Right atrium auricular region (tissue), 2 donors: ENCODE measurements at places on chromosomes 5 and 9. TPM values are rescaled to one million over a fixed set of nuclear protein-coding genes. Genes with fewer than 3 reads are reported as not detected.

Gene GLRA1
- not detected for total RNA-seq

Gene PDE4D
- 44.0 TPM for total RNA-seq

Gene GFI1B
- 0.35 TPM for total RNA-seq

Gene SPATA6L
- 0.15 TPM for total RNA-seq

Gene PCDHGB4
- total RNA-seq: 6.4 TPM

Gene CDHR2
- 0.12 TPM for total RNA-seq

Gene PCDHB5
- total RNA-seq: 3.8 TPM

Gene NR5A1
- total RNA-seq: not detected

Gene OBP2B
- total RNA-seq: not detected

Gene PCDHGA8
- 5.7 TPM for total RNA-seq

Gene LRRTM2
- not detected for total RNA-seq

Gene ASS1
- 110 TPM for total RNA-seq

DNA sequence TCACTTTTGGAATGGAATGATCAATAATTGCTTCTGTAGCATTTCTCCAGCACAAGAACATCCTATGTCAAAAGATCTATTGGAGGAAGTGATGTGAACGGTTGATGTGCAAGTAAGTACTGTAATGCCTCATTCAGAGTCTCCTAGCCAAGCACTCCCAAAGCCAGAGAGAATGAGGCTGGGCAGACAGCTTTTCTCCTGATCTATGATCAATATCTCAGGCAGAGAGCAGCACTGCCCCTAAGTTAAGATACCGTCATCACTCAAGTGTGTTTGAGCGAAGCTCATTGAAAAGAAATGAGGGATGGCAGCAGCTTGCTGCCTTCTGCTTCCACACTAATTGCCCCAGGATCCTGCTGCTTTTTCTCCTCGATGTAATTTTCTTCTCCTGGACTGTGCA is 324.1 kb upstream of the GRAMD2B start:
- H3K4me3 ChIP-seq: no peak overlapping the region
- H3K4me1 ChIP-seq: no peaks in the 10 kb centered on the region
- H3K36me3 ChIP-seq: no peaks in the 10 kb centered on the region
- no peak for DNase-seq

DNA sequence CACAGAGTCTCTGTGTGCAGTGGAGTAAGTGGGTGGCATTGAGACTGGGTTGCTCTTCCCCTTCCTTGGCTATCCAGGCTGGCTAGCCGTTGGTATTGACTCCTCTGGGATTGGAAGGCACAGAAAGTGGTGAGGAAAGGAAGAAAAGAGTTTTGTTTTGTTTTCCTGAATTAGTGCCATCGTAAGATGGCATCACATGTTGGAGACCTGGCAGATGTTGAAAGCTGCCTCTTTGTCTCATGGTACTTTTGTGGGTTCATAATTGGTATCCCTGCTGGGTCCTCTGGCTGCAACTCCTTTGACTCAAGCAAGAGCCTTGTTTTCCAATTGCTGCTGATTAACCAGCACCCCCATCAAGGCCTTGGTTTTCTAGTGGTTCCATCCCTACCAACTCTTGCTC is 293.8 kb downstream of the PDE4D start:
- H3K27me3 ChIP-seq: no peaks in the 10 kb centered on the region
- DNase-seq: no peak
- no peaks in the 10 kb centered on the region for H3K36me3 ChIP-seq
- no peak overlapping the region for H3K27ac ChIP-seq
- H3K4me1 ChIP-seq: no peaks in the 10 kb centered on the region

GRCh38 chr9:6880626-6881025 is 122.9 kb downstream of the KDM4C start:
- no peaks in the 10 kb centered on the region for H3K27me3 ChIP-seq
- H3K27ac ChIP-seq: no peak overlapping the region
- no peaks in the 10 kb centered on the region for H3K4me1 ChIP-seq
- H3K36me3 ChIP-seq: no peaks in the 10 kb centered on the region
- H3K4me3 ChIP-seq: no peak overlapping the region

DNA sequence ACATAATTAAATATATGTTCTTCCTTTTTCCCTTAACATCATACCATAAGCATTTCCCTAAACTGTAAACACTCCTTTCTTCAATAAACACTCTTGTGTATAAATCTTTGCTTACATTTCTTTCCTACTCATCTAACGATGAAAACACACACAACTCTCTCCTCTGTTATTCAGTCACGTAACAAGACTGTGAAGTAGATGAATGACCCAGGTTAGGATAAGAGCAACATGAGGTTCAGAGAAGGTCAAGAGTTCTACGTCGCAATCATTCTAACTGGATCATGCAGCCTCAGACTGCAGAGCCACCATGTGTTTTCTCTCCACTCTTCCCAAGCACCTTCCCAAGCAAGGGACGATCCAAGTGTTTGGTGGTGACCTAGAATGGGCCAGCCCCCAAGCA is 70.5 kb upstream of the SPTLC1 start:
- no peak overlapping the region for H3K4me3 ChIP-seq
- no peaks in the 10 kb centered on the region for H3K36me3 ChIP-seq
- DNase-seq: no peak
- H3K27ac ChIP-seq: no peak overlapping the region

GRCh38 chr5:168916266-168916665 is 337.1 kb upstream of the PANK3 start:
- H3K4me3 ChIP-seq: no peak overlapping the region
- no peaks in the 10 kb centered on the region for H3K27me3 ChIP-seq

DNA sequence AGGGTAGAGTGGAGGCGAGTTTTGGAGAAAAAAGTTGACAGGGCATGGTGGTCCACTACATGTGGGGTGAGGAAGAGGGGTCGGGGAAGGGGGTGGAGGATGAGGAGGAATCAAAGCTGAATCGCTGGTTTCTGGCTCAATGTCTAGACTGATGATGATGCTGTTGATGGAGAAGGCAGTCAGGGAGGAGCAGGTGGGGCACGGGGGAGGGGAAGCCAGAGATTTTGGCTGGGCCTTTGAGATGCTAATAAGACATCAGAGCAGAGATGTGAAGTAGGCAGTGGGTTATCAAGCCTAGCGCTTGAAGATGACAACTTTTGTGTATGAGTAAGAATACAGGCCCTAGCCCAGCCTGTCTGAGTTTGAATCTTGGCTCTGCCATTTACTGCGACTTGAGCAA is 32.4 kb upstream of the TTC23L start:
- H3K4me3 ChIP-seq: no peak overlapping the region
- no peak overlapping the region for H3K27ac ChIP-seq
- no peaks in the 10 kb centered on the region for H3K4me1 ChIP-seq
- no peaks in the 10 kb centered on the region for H3K36me3 ChIP-seq
- H3K27me3 ChIP-seq: no peaks in the 10 kb centered on the region

DNA sequence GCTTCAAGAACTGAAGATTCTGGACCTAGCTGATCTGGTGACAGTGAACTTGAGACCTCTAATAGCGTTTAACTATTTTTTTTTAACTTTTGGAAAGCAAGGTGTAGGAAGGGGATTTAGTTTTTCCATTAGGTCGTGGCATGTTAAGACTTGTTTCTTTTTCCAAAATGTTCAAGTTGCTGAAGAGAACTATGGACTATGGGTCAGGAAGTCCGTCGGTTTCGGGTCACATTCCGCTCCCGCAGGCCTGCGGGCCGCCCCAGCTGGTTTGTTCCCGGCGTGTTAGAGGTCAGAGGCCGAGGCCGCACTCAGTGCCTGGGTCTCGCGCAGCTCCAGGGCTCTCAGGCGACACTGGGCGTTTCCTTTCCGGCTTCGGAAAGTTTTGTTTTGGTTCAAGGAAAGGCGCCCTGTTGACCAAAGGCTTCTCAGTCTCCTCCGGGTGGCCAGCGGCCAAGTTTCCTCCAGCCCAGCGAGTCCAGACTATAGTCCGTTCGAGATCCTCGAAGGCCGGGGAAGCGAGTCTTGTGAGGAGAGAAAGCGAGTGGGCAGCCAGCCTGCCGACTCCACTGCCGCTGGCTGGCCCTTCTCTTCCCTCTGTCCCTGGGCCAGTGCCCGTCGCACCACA is 586 bp upstream of the FCHO2 start:
- peak; percentile 88 for DNase-seq
- H3K4me1 ChIP-seq: no peaks in the 10 kb centered on the region
- H3K27me3 ChIP-seq: no peaks in the 10 kb centered on the region
- peak overlapping the region; percentile 97 for H3K27ac ChIP-seq

DNA sequence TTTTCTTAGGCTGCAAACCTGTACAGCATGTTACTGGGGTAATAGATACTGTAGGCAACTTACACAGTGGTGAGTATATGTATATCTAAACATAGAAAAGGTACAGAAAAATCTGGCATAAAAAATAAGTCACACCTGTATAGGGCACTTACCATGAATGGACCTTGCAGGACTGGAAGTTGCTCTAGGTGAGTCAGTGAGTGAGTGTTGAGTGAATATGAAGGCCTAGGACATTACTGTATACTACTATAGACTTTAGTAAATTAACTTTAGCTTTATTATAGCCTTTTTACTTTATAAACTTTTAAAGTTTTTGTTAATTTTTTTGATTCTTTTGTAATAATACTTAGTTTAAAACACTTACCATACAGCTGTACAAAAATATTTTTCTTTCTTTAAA is 51.3 kb downstream of the DENND4C start:
- H3K4me3 ChIP-seq: no peak overlapping the region
- no peaks in the 10 kb centered on the region for H3K27me3 ChIP-seq
- no peak for DNase-seq
- H3K4me1 ChIP-seq: no peaks in the 10 kb centered on the region
- no peak overlapping the region for H3K27ac ChIP-seq
- H3K36me3 ChIP-seq: peaks cover under 1% of the 10 kb centered on the region

DNA sequence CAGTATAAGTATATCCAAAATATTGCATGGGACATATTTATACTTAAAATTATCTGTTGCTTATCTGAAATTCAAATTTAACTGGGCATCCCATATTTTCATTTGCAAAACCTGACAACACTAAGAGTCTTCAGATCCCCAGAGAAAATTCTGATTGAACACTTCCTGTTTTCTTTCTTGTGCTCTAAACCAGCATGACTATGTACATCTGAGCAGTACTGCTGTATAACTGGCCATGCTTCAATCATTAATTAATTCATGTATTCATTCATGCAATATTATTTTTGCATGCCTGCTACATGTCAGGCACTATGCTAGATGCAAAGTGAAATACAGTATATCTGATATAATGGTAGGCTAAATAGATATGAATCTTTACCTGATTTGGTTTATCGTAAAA is 461.2 kb downstream of the TLR4 start:
- no peaks in the 10 kb centered on the region for H3K36me3 ChIP-seq
- no peak overlapping the region for H3K4me3 ChIP-seq
- no peaks in the 10 kb centered on the region for H3K27me3 ChIP-seq
- no peaks in the 10 kb centered on the region for H3K4me1 ChIP-seq

- H3K4me1 ChIP-seq: no peaks in the 10 kb centered on the region
- H3K27me3 ChIP-seq: no peaks in the 10 kb centered on the region
- no peak for DNase-seq
- no peaks in the 10 kb centered on the region for H3K36me3 ChIP-seq
- H3K27ac ChIP-seq: no peak overlapping the region
These were observed 49.6 kb upstream of the TNFSF15 start for GRCh38 chr9:114855488-114855887.

- H3K36me3 ChIP-seq: no peaks in the 10 kb centered on the region
- DNase-seq: no peak
- H3K27ac ChIP-seq: no peak overlapping the region
- no peak overlapping the region for H3K4me3 ChIP-seq
- peaks cover 12% of the 10 kb centered on the region for H3K4me1 ChIP-seq
These were observed 128.3 kb downstream of the GPBP1 start for GRCh38 chr5:57302164-57302563.

DNA sequence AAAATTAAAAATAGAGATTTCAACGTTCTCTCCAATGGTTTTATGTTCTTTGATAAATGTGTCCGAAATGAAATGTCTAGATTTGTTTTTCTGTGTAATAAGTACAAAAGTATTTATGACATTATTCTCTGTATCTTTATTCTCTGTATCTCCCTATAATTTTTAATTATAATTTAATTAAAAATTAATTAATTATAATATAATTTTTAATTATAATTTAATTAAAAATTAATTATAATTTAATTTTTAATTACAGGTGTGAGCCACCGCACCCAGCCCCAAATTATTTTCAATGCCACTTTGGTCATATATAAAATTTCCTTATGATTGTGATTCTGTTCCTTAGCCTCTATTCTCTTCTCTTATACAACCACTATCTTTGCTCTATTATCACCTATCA is 28.2 kb downstream of the SPATA31C2 start:
- no peak for DNase-seq
- no peaks in the 10 kb centered on the region for H3K36me3 ChIP-seq
- H3K4me3 ChIP-seq: no peak overlapping the region

DNA sequence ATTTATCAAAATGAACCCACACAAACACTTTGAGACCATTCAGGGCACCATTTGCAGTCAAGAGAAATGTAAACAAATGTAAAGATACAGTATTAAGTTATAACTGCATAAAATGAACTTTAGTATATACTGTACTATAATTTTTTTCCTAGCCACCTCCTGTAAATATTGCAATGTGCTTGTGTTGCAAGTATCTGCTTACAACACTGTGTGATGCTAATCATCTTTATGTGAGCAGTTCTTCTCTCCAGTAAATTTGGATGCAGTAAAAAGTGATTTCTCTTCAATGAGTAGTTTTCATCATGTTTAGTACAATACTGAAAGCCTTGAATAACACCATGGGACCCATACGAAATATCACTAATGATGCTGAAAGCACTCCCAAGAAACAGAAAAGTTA is 9.4 kb downstream of the G3BP1 start:
- DNase-seq: no peak
- no peaks in the 10 kb centered on the region for H3K4me1 ChIP-seq
- no peaks in the 10 kb centered on the region for H3K36me3 ChIP-seq
- no peak overlapping the region for H3K4me3 ChIP-seq
- H3K27me3 ChIP-seq: no peaks in the 10 kb centered on the region

GRCh38 chr5:909086-909485 is 16.4 kb downstream of the TRIP13 start:
- H3K27ac ChIP-seq: no peak overlapping the region
- H3K36me3 ChIP-seq: no peaks in the 10 kb centered on the region
- DNase-seq: no peak
- no peaks in the 10 kb centered on the region for H3K4me1 ChIP-seq

DNA sequence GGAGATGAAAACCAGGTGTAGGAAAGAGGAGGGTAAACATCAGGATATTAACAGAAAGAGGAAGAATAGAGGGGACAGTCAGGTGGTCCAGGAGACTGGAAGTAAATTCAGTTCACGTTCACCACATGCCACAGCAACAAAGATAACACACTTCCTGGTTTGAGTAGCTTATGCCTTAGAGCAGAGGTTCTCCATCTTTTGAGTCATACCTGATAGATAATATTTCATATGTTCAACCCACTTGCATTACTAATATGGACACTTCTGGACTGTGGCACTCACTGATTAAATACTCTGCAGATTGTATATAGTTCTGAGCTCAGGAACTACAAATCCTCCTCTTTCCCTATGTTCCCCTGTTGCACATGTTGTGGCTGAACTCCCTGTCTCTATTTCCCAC is 179.9 kb upstream of the NR3C1 start:
- no peak for DNase-seq
- no peaks in the 10 kb centered on the region for H3K4me1 ChIP-seq
- H3K4me3 ChIP-seq: no peak overlapping the region
